ENCODE measurements at places on chromosomes 6 and 20. TPM values are rescaled to one million over a fixed set of nuclear protein-coding genes. Genes with fewer than 3 reads are reported as not detected.

DNA sequence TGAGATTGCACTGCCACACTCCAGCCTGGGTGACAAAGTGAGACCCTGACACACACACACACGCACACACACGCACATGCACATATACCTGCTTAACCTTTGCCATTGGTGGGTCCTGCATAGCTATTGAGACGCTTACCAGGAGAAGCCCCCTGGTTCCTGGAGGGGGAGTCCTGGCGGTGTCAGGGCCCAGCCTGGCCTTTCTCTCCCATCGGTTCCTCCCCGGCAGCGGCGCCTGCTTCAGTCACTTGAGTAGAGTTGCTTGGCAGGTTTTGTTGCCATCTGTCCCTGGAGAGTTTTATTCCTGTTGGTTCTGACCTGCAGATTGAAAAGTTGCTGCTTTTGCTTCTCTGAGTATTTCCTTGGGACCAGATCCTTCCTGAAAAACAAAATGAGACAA, 20.6 kb upstream of the FAM209A start:
- H3K27ac ChIP-seq, result no peak overlapping the region
- no peaks in the 10 kb centered on the region for H3K36me3 ChIP-seq
- no peak overlapping the region for H3K4me3 ChIP-seq
- H3K4me1 ChIP-seq, result peaks cover 9% of the 10 kb centered on the region

GRCh38 chr6:150377211-150377781, 8.5 kb downstream of the IYD start:
- H3K27me3 ChIP-seq, result no peaks in the 10 kb centered on the region
- H3K27ac ChIP-seq, result no peak overlapping the region
- H3K4me1 ChIP-seq, result no peaks in the 10 kb centered on the region
- H3K36me3 ChIP-seq, result no peaks in the 10 kb centered on the region
- H3K4me3 ChIP-seq, result no peak overlapping the region

GRCh38 chr6:52065621-52066020, 21.8 kb downstream of the PKHD1 start:
- no peak for DNase-seq
- no peak overlapping the region for H3K27ac ChIP-seq
- H3K27me3 ChIP-seq, result no peaks in the 10 kb centered on the region
- H3K4me1 ChIP-seq, result peaks cover 6% of the 10 kb centered on the region

EXOC2 gene
- 26.6 TPM for total RNA-seq

DNA sequence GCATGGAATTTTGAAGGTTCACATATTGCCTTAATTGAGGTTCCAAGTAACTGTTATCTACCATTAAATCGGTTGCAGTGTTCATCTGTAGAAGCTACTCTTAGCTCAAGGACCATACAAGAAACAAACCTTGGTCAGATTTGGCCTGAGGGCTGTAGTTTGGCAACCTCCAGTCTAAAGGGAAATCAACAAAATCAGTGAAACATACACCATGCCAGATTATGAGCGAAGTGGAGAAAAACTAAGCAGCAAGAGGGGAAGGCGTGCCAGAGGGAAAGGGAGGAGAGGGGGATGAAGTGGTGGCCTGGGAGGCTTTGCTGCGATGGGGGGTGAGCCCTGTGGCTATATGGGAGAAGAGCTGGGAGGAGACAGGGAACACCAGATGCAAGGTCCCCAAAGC, 8.8 kb upstream of the SNAI1 start:
- no peak overlapping the region for H3K4me3 ChIP-seq
- no peak for DNase-seq
- H3K4me1 ChIP-seq, result no peaks in the 10 kb centered on the region
- no peak overlapping the region for H3K27ac ChIP-seq
